ENCODE measurements at places on chromosomes 6 and 20.

DNA sequence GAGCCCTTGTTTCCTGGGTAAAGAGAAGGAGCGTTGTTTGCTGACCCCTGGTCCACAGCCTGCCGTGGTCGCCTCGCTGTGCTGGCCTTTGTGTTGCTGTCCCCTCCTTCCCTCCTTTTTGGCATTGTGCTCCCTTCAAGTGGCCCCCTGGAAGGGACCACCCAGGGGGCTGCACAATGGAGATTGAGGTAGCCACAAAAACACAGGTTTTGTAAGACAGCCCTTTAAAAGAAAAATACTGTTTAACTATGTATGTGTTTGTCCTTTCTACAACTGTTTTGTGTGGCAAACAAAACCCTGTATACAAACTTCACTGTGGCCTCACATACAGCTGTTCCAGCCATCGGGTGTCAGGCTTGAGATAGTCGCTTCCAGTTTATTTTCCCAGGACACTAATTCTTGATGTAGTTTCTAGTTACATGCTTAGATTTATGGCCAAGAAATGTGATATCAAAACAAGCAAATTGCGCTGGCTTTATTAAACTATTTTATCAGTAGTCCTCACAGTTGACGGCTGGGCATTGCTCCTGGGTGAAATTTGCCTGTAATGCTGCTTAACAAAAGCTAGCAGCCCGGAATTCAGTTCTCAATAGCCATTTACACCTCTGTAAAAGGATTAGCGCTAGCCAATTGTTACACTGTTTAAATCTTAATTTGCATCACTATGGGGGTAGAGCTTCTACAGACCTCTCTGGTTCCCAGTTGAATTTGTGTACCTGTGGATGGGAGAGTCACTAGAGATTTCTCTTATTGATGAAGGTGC lies 64.1 kb downstream of the KIZ start:
- DNase-seq = no peak

GRCh38 chr20:37007898-37008649 lies 56.6 kb upstream of the SAMHD1 start:
- DNase-seq = no peak

DNA sequence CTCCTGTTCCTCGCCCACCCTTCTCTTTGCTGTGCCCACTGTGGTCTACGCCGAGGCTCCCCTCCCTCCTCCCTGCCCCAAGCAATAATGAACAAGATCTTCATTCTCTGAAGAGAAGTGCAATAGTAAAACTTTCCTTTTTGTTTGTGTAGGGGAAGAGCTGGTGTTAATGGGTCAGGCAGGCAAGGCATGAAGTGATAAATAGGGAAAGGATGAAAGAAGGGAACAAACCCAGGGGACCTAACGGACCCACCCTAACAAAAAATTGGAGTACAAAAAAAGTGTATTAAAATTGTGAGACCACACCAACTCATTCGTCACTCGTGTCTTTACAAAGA lies 66.9 kb downstream of the ZBTB2 start:
- no peak for DNase-seq

DNA sequence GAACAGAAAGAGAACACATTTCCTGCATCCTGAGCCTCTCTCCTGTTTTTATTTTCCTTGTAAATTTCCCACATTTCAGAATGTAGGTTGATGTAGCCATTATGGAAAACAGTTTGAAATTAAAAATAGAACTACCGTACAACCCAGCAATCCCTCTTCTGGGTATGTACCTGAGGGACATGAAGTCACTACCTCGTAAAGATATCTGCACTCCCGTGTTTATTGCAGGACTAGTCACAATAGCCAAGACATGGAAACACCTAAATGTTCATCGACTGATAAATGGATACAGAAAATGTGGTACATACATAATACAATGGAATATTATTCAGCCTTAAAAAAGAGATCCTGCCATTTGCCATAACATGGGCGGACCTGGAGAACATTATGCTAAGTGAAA lies 72.0 kb upstream of the JAG1 start:
- DNase-seq = no peak

GRCh38 chr6:14543971-14544585 lies 426.5 kb downstream of the CD83 start:
- no peak for DNase-seq

All from activated CD4-positive, alpha-beta T cell treated with anti-CD3 and anti-CD28 coated beads for 24 hours (primary cell).